Caco-2 (cell line): ENCODE measurements at places on chromosomes 7 and 10. TPM values are rescaled to one million over a fixed set of nuclear protein-coding genes. Genes with fewer than 3 reads are reported as not detected.

GRCh38 chr10:48445932-48446331 is 139.5 kb downstream of the MAPK8 start:
- H3K27ac ChIP-seq: peak overlapping the region; percentile 8
- no peaks in the 10 kb centered on the region for H3K27me3 ChIP-seq
- DNase-seq: no peak

GRCh38 chr10:86163522-86164173 is 202.9 kb downstream of the GRID1 start:
- peaks cover 15% of the 10 kb centered on the region for H3K4me1 ChIP-seq
- peak; percentile 45 for DNase-seq
- no peaks in the 10 kb centered on the region for H3K36me3 ChIP-seq
- no peaks in the 10 kb centered on the region for H3K27me3 ChIP-seq
- no peak overlapping the region for H3K27ac ChIP-seq

Gene GIMAP7
- total RNA-seq: not detected in 2 replicates

Gene NODAL
- 0.59 and 1.3 TPM in 2 replicates for total RNA-seq

DNA sequence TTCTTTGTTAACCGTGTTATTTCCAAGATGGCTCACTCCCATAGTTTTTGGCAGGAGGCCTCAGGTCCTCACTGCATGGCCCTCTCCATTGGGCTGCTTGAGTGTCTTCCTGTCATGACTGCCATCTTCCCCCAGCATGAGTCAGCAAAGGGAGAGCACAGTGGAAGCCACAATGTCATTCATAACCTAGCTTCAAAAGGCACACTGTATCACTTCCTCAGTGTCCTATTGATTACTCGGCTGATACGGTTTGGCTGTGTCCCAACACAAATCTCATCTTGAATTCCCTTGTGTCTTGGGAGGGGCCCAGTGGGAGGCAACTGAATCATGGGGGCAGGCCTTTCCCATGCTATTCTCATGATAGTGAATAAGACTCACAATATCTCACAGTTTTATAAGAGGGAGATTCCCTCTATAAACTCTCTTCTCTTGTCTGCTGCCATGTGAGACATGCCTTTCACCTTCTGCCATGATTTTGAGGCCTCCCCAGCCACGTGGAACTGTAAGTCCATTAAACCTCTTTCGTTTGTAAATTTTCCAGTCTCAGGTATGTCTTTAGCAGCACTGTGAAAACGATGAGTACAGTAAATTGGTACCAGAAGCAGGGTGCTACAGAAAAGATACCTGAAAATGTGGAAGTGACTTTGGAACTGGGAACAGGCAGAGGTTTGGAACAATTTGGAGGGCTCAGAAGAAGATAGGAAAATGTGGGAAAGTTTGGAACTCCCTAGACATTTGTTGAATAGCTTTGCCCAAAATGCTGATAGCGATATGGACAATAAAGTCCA is 106.5 kb downstream of the PRLHR start:
- no peaks in the 10 kb centered on the region for H3K36me3 ChIP-seq
- no peak overlapping the region for H3K27ac ChIP-seq
- DNase-seq: no peak
- no peaks in the 10 kb centered on the region for H3K27me3 ChIP-seq

- no peak overlapping the region for H3K27ac ChIP-seq
- H3K4me1 ChIP-seq: peaks cover 25% of the 10 kb centered on the region
- no peak overlapping the region for H3K4me3 ChIP-seq
- H3K27me3 ChIP-seq: no peaks in the 10 kb centered on the region
- no peak for DNase-seq
- no peaks in the 10 kb centered on the region for H3K36me3 ChIP-seq
Measured at GRCh38 chr10:11798845-11799735, 24.1 kb upstream of the PROSER2 start.

Gene ITPRID1
- total RNA-seq: 0.09 and 0.26 TPM in 2 replicates

Gene POT1
- total RNA-seq: 21.6 and 27.1 TPM in 2 replicates

- no peak for DNase-seq
- no peaks in the 10 kb centered on the region for H3K27me3 ChIP-seq
- no peaks in the 10 kb centered on the region for H3K36me3 ChIP-seq
- no peak overlapping the region for H3K4me3 ChIP-seq
- H3K27ac ChIP-seq: peak overlapping the region; percentile 15
Measured at GRCh38 chr10:11551916-11552602, 59.4 kb downstream of the USP6NL start.

GRCh38 chr10:26879744-26880143 is 19.0 kb upstream of the ABI1 start:
- no peak overlapping the region for H3K27ac ChIP-seq
- H3K27me3 ChIP-seq: no peaks in the 10 kb centered on the region; the same call in 1 of the 2 replicates
- no peak for DNase-seq
- H3K4me3 ChIP-seq: no peak overlapping the region
- H3K4me1 ChIP-seq: no peaks in the 10 kb centered on the region

DNA sequence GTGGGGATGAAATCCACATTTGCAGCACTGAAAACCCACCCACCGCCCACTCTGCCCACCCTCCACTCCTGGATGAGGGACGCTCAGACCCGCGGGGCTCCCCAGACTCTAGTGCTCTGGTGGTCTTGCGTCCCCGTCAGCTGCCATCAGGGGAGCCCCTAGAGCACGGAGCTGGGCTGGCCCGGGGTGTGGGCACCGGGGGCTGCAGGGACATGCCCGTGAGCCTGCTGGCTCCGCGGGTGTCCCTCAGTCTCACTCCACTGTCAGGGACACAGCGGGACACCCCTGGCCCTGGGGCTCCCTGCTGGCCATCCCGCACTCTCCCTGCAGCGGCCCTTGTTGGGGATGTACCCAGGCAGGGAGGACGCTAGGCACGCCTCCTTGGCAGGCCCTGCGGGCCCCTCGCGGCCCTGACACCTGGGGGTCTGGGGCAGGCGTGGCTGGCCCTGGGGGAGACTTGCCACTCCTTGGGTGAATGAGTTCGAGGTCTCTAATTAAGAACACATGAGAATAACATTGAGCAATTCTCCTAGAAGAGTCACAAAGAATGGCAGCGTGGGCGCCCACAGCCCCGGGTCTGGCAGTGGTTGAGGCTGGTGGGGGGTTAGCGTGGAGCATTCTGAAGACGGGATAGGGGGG is 64.2 kb downstream of the CFAP46 start:
- no peaks in the 10 kb centered on the region for H3K4me1 ChIP-seq
- H3K27me3 ChIP-seq: peaks cover 2% of the 10 kb centered on the region
- H3K27ac ChIP-seq: no peak overlapping the region
- no peak overlapping the region for H3K4me3 ChIP-seq
- H3K36me3 ChIP-seq: no peaks in the 10 kb centered on the region

- no peaks in the 10 kb centered on the region; the same call in 1 of the 2 replicates for H3K36me3 ChIP-seq
- H3K4me3 ChIP-seq: no peak overlapping the region
- no peaks in the 10 kb centered on the region for H3K4me1 ChIP-seq
- H3K27me3 ChIP-seq: no peaks in the 10 kb centered on the region
- no peak overlapping the region for H3K27ac ChIP-seq
Measured at GRCh38 chr7:139730746-139731612, 46.8 kb downstream of the HIPK2 start.

Gene TLL2
- total RNA-seq: 0.14 TPM in 1 of 2 replicates, not detected in the other

DNA sequence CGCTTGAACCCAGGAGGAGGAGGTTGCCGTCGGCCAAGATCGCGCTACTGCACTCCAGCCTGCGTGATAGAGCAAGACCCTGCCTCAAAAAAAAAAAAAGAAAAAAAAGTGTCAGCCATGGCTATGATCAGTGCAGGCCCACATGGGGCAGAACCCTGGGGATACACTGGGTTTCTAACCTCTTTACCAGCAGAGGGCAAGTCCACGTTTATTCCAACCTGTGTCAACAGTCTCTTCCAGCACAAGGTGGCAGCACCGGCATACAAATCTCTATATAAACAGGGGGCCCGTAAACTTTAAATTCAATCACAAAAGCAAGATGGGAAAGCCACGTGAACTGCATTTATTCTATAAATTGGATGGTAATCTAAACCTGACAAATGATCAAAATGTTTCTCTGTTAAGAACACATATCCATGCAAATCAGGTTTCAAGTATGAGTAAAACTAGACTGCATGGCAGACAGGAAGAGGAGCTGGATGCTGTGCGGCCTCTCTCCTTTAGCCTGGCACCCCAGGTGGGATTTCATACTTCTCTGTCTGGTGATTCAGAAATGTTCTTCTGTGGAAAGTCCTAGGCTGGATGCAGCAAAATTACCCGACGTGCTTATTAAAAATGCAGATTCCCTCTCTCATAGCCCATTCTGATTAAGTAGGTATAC is 60.0 kb upstream of the STEAP1B start:
- H3K27me3 ChIP-seq: no peaks in the 10 kb centered on the region
- H3K36me3 ChIP-seq: no peaks in the 10 kb centered on the region
- peaks cover 40% of the 10 kb centered on the region for H3K4me1 ChIP-seq
- H3K4me3 ChIP-seq: no peak overlapping the region

- H3K27ac ChIP-seq: no peak overlapping the region
- 0 out of 2 replicates have a peak, but pooled peaks cover 4% of the 10 kb centered on the region for H3K4me1 ChIP-seq
- no peak for DNase-seq
- no peak overlapping the region for H3K4me3 ChIP-seq
- no peaks in the 10 kb centered on the region for H3K36me3 ChIP-seq
Measured at GRCh38 chr10:74486659-74487058, 335.6 kb downstream of the ADK start.

DNA sequence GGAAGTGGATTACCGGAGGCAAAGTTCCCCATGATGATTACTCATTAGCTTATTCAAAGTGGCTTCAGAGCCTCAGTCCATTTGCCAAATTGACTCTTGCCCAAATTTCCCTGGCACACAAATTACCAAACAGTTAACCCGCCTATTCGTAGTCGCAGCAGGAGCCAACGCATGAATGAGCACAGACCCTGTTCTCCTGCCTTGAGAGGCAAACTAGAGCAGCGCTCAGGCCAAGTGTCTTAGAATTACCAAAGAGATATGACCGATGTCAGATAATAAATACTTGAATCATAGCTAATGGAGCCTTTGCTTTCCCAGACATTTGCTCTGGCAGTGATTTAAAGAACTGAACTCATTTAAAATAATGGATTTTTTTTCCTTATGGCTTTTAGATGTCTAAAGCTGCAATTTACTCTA is 64.9 kb downstream of the CTTNBP2 start:
- H3K4me1 ChIP-seq: no peaks in the 10 kb centered on the region
- H3K4me3 ChIP-seq: no peak overlapping the region
- H3K27me3 ChIP-seq: no peaks in the 10 kb centered on the region

GRCh38 chr10:75542906-75543305 is 111.5 kb downstream of the LRMDA start:
- DNase-seq: no peak
- H3K27ac ChIP-seq: no peak overlapping the region
- H3K36me3 ChIP-seq: no peaks in the 10 kb centered on the region
- H3K4me1 ChIP-seq: no peaks in the 10 kb centered on the region; the same call in 1 of the 2 replicates
- H3K27me3 ChIP-seq: no peaks in the 10 kb centered on the region

- H3K36me3 ChIP-seq: peaks cover 5% of the 10 kb centered on the region
- H3K4me1 ChIP-seq: peaks cover 44% of the 10 kb centered on the region
Measured at GRCh38 chr10:24414597-24414996, 205.7 kb downstream of the KIAA1217 start.

- peaks cover 21% of the 10 kb centered on the region for H3K4me1 ChIP-seq
- H3K27me3 ChIP-seq: no peaks in the 10 kb centered on the region
- DNase-seq: no peak
- no peak overlapping the region for H3K4me3 ChIP-seq
- peak overlapping the region; percentile 42 for H3K27ac ChIP-seq
Measured at GRCh38 chr10:80472234-80473095, 18.4 kb downstream of the TSPAN14 start.

DNA sequence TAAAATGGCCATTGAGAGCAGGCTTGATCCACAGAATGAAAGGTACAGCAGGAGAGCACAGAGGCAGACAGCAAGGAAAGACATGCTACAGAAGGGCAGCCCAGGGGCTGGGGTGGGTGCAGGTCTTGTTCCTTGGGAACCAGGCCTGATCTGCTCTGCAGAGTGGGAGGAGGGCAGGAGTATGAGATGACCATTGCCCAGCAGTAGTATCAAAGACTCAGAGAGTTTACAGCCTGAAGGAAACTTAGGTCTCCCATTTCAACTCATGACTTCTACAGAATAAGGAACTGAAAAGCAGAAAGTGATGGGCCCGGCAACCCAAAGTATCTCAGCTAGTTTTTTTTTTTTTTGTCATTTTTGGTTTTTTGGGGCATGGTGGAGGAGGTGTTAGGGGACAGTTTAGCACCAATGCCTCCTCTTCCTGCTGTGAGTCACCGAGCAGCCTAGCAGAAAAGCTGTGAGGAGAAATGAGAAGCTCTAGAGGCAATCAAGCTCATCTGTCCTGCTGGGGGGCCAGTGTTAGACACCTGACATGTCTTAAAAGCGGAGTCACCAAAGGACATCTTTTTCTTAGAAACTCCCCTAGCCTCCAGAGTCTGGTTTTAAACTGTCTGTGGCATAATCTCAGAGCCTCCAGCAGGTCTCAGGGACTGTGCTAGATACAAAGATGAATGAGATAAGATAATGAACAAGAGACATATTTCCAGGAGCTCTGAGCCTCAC is 34.3 kb upstream of the HERPUD2 start:
- H3K36me3 ChIP-seq: no peaks in the 10 kb centered on the region
- H3K4me3 ChIP-seq: no peak overlapping the region
- peaks cover 43% of the 10 kb centered on the region for H3K4me1 ChIP-seq

DNA sequence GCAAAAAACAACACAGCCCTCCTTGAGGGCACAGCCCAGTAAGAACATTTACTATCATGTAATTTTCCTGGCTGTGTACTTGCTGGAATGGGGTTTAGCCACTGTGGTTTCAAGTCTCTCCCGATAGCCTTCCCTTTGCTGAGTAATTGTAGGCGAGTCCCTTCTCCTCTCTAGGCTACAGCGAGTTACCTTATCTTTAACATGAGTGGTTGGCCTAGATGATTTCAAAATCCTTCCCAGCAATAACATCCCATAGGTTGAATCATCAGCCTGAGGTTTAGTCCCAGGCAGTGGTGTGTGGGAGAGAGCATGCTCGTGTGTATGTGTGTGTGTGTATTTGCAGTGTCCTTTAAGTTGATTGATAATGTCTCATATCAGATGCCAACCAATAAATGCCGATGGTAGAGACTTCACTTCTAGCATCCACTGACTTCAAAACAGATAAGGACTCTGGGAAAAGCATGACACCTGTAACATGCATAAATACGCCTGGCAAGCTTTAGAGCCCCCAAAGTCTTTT is 142.9 kb upstream of the ZMIZ1 start:
- no peak overlapping the region for H3K27ac ChIP-seq
- no peak for DNase-seq
- no peak overlapping the region for H3K4me3 ChIP-seq
- no peaks in the 10 kb centered on the region for H3K36me3 ChIP-seq
- no peaks in the 10 kb centered on the region for H3K4me1 ChIP-seq
- H3K27me3 ChIP-seq: no peaks in the 10 kb centered on the region

Gene POLR3A
- 25.5 and 29.1 TPM in 2 replicates for total RNA-seq

- H3K36me3 ChIP-seq: no peaks in the 10 kb centered on the region; the same call in 1 of the 2 replicates
- H3K4me1 ChIP-seq: no peaks in the 10 kb centered on the region; the same call in 1 of the 2 replicates
- H3K27ac ChIP-seq: no peak overlapping the region
Measured at GRCh38 chr10:63281967-63282366, 148.8 kb downstream of the NRBF2 start.

Gene H2BK1
- not detected in 2 replicates for total RNA-seq

GRCh38 chr10:14910953-14911352 is 32.3 kb downstream of the SUV39H2 start:
- no peak overlapping the region for H3K4me3 ChIP-seq
- no peaks in the 10 kb centered on the region for H3K27me3 ChIP-seq
- no peaks in the 10 kb centered on the region for H3K4me1 ChIP-seq
- DNase-seq: no peak

- H3K36me3 ChIP-seq: peaks cover 2% of the 10 kb centered on the region; the same call in 1 of the 2 replicates
- DNase-seq: no peak
- no peak overlapping the region for H3K27ac ChIP-seq
- peaks cover 13% of the 10 kb centered on the region for H3K4me1 ChIP-seq
Measured at GRCh38 chr7:996079-996872, 13.3 kb downstream of the CYP2W1 start.

- no peaks in the 10 kb centered on the region for H3K36me3 ChIP-seq
- H3K27ac ChIP-seq: no peak overlapping the region
- H3K27me3 ChIP-seq: no peaks in the 10 kb centered on the region; the same call in 1 of the 2 replicates
- no peak for DNase-seq
- no peaks in the 10 kb centered on the region for H3K4me1 ChIP-seq
- H3K4me3 ChIP-seq: no peak overlapping the region
Measured at GRCh38 chr7:24138343-24138742, 145.6 kb upstream of the NPY start.
